Effector memory CD8-positive, alpha-beta T cell (primary cell): ENCODE measurements at places on chromosomes 4 and X.

DNA sequence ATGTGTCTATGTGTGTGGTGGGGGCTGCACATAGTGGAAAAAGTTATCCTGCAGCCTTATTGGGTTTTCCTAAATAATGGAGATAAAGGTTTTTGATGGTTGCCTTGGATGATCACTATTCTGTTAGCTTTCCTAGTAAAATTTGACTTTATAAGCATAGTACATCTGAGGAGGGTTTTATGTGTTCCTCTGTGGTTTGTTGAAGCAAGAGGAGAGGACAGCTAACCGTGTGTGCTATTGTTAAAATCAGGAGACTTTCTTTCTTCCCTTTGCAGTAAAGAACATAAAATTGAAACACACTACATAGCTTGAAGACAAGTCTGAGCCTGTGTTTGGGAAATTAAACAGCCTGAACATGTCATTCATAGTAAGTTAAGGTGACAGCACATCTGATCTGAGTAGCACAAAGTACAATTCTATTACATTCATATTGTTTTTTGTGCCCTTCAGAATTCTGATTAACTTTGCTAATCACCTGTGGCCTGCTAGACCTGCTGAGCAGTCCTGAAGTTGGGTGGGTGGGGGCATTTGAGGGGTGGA, 36.8 kb downstream of the C4orf51 start:
- H3K4me3 ChIP-seq: no peak overlapping the region
- peaks cover 11% of the 10 kb centered on the region for H3K4me1 ChIP-seq
- no peak overlapping the region for H3K27ac ChIP-seq
- H3K36me3 ChIP-seq: peaks cover 3% of the 10 kb centered on the region
- DNase-seq: no peak
- peaks cover 61% of the 10 kb centered on the region for H3K27me3 ChIP-seq

DNA sequence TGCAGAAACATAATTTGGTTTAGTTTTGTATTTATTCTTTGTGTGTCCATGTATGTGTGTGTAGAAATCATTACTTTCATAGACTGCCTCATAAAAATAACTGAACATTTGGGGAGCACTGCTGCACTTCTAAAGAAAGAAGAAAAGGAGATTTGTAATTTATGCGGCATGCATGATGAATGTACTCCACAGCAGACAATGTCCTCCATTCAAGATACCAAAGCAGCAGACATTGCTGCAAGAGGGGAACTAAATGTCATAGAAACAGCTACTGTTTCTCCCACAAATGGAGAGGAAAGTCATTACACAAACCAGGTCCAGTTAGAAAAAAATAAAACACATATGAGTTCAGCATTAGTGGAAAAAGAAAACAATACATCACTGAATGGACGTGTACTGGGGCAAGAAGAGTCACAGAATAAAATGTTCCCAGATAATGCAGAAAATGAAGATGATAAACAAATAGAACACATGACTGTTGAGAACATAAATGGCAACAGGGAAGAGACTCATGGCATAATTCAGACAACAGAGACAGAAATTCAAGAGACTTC, 2.6 kb downstream of the DTHD1 start:
- H3K36me3 ChIP-seq: peaks cover 34% of the 10 kb centered on the region
- DNase-seq: no peak
- no peaks in the 10 kb centered on the region for H3K27me3 ChIP-seq
- peaks cover 87% of the 10 kb centered on the region for H3K4me1 ChIP-seq
- H3K4me3 ChIP-seq: peak overlapping the region; percentile 91

GRCh38 chr4:15562114-15562513, 92.4 kb downstream of the CC2D2A start:
- H3K27me3 ChIP-seq: no peaks in the 10 kb centered on the region
- no peak overlapping the region for H3K4me3 ChIP-seq
- no peak overlapping the region for H3K27ac ChIP-seq
- H3K4me1 ChIP-seq: no peaks in the 10 kb centered on the region
- DNase-seq: no peak
- peaks cover 3% of the 10 kb centered on the region for H3K36me3 ChIP-seq

GRCh38 chrX:55709735-55710134, 7.8 kb upstream of the RRAGB start:
- no peak overlapping the region for H3K4me3 ChIP-seq
- H3K27ac ChIP-seq: no peak overlapping the region
- peaks cover 16% of the 10 kb centered on the region for H3K27me3 ChIP-seq
- H3K4me1 ChIP-seq: peaks cover 5% of the 10 kb centered on the region
- DNase-seq: no peak
- no peaks in the 10 kb centered on the region for H3K36me3 ChIP-seq

GRCh38 chr4:109969087-109969486, 56.4 kb downstream of the EGF start:
- H3K36me3 ChIP-seq: peaks cover 3% of the 10 kb centered on the region
- no peak overlapping the region for H3K27ac ChIP-seq
- H3K27me3 ChIP-seq: peaks cover 47% of the 10 kb centered on the region
